ENCODE measurements at places on chromosomes 1 and 21. TPM values are rescaled to one million over a fixed set of nuclear protein-coding genes. Genes with fewer than 3 reads are reported as not detected.

DNA sequence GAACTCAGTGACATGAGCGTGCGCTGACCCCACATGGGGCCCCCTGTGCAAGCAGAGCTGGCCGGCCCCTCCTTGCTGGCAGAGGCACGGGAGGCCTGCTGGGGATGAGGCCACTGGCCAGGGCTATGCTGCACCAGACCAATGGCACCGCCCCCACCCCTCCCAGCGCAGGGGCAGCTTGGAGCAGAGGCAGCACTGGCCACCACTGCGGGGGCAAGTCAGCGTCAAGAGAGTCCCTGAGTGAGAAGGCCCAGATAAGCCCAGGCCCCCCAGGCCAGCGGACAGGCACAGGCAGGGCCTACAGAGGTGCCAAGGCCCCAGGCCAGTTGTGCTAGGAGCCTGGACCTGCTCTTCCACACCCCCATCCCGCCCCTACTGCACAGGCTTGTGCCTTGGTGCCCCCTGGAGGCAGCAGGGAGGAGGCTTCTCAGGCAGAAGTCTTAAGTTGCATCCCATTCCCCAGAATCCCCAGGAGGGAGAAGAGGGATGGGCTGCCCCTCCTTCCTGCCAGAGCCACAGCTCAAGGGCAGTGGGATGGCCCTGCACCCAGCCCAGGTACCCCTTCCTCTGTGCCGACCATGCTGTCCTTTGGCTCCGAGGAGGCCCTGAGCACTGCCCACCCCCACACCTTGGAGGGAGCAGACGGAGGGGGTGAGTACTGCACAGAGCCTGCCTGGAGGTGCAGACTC, 35.8 kb downstream of the EPHX1 start:
- peak; percentile 73 for DNase-seq

Gene S100A9
- 224 TPM for total RNA-seq

Gene PFKL
- total RNA-seq = 157 TPM

DNA sequence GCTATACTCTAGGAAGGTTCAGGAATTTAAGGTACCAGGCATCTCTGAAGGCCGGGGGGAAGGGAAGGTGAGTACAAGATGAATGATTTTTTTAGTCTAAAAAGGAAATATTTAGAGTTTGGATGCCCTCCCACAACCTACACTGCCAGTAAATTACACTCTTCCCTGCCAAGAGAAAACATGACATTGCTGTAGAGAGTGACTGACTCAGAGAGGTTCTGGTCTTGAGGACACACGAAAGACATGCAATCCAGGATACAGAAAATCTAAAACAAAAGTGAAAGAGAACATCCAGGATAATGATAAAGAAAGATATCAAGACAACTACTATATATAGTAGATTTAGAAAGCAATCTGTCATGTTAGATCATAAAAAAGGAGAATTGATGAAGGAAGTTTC, 200.5 kb downstream of the TYW3 start:
- DNase-seq = no peak

DNA sequence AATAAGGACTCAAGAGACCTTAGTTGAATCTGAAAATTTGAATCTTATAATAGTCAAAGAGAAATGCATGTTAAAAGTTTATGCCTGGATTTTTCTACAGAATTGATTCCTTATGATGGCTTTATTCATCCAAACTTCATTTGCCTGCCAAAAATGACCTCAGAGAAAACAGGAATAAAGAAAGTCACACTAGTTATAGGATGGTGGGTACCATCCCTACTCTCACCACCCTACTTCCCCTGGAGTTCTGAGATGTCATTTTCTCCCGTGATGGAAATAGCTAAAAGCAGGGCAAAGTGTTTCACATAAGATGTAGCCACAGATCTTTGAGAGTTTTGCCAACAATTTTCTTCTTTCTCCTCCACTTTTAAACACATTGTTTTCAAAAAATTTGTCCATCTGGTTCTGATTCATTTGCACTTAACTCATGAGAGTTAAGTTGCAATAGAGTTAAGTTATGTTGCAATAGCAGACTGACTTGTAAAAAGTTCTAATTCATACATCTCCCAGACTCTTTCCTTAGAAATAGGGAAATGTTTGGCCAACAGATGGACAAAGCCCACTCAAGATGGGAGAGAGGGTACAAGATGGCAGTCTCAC, 384.6 kb downstream of the PLPP3 start:
- DNase-seq = no peak

Gene GUK1
- total RNA-seq = 239 TPM

GRCh38 chr1:100187912-100188311, 9.9 kb upstream of the LRRC39 start:
- no peak for DNase-seq

DNA sequence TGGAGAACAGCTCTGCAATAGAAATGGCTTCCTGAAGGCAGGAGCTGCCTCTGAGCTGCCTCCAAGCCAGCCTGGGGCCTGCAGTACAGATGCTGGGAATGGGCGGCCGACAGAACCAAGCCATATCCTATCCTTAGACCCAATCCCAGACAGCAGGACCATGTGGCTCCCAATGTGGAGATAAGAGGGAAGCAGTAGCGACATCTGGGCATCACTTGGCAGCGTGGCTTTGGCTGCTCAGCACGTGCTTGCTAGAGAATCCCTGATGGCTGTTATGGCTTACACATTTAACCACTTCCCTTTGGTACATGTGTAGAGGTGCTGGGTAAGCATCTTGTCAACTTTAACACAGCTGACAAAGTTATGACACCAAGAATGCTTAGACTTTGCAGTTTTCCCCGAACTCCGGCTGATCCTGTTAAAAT, 87.7 kb downstream of the MAN1C1 start:
- peak; percentile 79 for DNase-seq

Gene MATN1
- total RNA-seq = 0.72 TPM

- DNase-seq = no peak
These were observed 351.6 kb upstream of the B3GALT2 start for GRCh38 chr1:193538003-193538354.

Gene CENPL
- 12.5 TPM for total RNA-seq

GRCh38 chr1:10803971-10804820, 7.8 kb upstream of the CASZ1 start:
- no peak for DNase-seq

GRCh38 chr1:198483006-198483405, 57.5 kb downstream of the ATP6V1G3 start:
- DNase-seq = no peak

GRCh38 chr1:41322835-41323234, 38.4 kb upstream of the FOXO6 start:
- DNase-seq = no peak

DNA sequence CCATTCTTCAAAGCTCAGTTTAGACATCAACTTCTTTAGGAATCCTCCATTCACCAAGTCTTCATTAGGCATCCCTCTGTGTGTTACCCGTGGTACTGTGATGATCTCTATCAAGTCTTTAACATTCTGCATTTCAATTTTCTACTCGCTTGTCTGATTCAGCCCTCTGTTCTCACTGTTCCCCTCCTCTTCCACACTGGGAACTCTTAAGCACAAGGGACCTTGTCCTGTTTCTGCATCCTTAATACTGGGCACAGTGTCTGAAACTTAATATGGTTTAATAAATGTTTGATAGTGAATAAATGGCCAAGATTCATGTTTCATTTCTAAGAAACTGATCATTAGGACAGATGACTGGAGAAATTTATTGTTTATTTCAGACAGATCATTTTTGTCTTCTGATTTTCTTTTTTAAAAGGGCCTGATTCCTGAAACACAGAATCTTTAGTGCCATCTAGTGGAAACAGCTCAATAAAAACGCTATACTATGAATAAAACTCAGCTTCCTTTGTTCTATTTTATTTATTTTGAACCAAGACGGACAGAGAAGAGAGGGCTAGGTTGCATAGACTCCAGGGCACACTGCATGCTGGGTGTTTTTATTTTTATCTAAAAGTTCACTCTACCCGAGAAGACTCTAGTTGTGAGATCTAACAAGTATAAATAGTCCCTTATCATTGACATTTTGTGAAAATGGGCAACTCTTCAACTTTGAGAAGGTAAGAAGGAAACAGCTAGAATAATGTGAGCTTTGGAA, 7.0 kb upstream of the TRIM45 start:
- DNase-seq = peak; percentile 52

Gene MYOC
- not detected for total RNA-seq

DNA sequence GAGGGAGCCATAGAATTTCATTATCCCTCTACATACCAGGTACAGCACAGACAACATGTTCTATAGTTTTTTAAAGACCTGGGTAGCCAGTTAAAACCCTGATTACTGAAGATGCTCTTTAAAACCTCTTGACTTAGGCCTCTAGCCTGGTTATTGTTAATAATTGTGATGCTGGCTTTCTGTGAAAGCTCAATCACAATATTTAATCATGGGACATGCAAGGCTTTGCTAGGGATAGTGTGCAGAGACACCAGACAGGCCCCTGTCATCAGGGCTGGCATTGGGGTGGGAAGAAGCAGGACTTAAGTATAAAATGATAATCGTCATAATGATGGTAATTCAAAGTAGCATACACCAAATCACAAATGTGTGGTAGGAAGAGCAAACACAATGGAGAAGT, 274.4 kb downstream of the PTBP2 start:
- peak; percentile 55 for DNase-seq

- no peak for DNase-seq
These were observed 657 bp upstream of the HNRNPU start for GRCh38 chr1:244865028-244865371.

- no peak for DNase-seq
These were observed 410.6 kb downstream of the NTNG1 start for GRCh38 chr1:107551456-107551855.

Gene PCP4
- not detected for total RNA-seq

DNA sequence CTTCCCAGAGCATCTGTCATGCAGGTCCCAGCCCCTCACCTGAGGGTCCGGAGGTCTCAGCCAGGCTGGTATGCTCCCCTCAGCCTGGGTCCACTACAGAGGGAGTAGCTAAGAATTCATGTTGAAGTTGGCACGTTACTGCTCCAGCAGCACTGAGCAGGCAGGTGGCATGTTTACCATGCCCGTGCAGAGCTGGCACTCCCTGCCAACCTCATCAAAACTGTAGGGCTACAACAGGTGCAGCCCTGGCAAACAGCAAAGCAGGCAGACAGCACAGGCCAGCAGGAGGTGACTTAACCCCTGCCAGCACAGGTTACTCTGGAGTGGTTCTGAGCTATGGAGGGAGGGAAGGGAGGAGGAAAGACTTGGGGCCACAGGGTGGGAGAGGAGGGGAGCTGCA, 46.4 kb downstream of the NUAK2 start:
- no peak for DNase-seq

DNA sequence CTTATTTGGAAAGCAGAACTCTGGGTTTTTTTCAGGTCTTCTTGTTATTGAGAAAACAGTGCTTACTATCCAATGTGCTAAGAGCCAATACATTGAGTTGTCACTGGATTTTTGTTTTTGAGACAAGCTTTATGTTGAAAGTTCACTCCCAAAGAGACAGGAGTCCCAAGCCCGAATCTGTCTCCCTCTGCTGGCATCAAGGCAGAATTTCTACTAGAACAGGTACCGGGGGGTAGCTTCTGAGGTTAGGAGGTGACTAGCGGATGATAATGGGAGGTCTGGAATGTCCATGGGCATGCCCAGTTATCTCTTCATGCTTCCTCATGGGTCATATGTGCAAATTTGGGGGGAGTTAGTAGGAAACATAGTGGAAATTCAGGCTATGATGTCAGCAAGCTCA, 25.1 kb downstream of the ZNF124 start:
- no peak for DNase-seq

Gene OR2L5
- 3.4 TPM for total RNA-seq

DNA sequence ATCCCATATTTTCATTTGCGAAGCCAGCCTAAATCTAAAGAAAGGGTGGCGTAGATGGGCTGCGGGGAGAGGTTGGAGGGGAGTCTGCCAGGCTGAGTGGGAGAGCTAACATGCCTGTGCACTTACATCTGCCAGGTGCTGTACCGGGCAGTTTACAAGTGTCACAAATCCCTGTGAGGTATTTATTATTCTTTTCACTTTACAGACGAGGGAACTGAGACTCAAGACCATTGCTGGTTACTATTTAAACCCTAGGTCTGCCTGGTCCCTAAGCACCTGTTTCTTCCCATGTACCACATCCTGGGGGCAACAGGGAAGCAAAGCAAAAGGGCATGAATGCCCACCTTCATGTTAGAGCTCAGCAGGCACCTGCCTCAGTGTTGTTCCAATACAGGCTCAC, 19.4 kb upstream of the EFNA1 start:
- no peak for DNase-seq

Gene BCAR3
- 17.6 TPM for total RNA-seq

- no peak for DNase-seq
These were observed 55.8 kb downstream of the LGR6 start for GRCh38 chr1:202249436-202249835.

- peak; percentile 54 for DNase-seq
These were observed 5.7 kb downstream of the F3 start for GRCh38 chr1:94535879-94536278.

All from umbilical cord (tissue), 2 donors.